PC-9 (cell line): ENCODE measurements at places on chromosomes 2 and 18. TPM values are rescaled to one million over a fixed set of nuclear protein-coding genes. Genes with fewer than 3 reads are reported as not detected.

KATNAL2 gene
- total RNA-seq = 9.0 and 9.4 TPM in 2 replicates

STAMBP gene
- 42.9 and 52.2 TPM in 2 replicates for total RNA-seq

AQP12A gene
- not detected in 2 replicates for total RNA-seq

VWA3B gene
- total RNA-seq = not detected in 2 replicates

ATP6V1C2 gene
- total RNA-seq = not detected in 2 replicates

PKP4 gene
- 55.5 and 59.1 TPM in 2 replicates for total RNA-seq

HJURP gene
- 109 TPM in 2 replicates for total RNA-seq
